ENCODE measurements at places on chromosomes 12 and 14.

DNA sequence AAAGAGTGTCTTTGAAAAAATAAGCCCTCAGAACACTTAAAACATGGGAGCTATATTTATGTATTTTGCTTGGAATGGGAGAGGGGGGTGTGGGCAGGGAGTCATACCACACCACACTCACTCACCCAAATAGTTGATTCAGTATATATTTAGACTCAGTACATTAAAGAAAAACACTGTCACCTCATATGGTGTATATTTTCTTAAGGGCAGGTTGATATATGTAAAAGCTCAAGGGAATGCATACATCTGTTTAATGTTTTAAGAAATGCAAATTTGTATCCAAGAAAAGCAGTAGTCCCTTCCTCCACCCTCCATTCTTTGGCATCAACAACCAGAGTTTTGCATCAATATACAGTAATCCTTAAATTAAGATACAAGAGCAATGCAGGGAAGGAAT lies 1.4 kb downstream of the NFYB start:
- no peak for DNase-seq

DNA sequence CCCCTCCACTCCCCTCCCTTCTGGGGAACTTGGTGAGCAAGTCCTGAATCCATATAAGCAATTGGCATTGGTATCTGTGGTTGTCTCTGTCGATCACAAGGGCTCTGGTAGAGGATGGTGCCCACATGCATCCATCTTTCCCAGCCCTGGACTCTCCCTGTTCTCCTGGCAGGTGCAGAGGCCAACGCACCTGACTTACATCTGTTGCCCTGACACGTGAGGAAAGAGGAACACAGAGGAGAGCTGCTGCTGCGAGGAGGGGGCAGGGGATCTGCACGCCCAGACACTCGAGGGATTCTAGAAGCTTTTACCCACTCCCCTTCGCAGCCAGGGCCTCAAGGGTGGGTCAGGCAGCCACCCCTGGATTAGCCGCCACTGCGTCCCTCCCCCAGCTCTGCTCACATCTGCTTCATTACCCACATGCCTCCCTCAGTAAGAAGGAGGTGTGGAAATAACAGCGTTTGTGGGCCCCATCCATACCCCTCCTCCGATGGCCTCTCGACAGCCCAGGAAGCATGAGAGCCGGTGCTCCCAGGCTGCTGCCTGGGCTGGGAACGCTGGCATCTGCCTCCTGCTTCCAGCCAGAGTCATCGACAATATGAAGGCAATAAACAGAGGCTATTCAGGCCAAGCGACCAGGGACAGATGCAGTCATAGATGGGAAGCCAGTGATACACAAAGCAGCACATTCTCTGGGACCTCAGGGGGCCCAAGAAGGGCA lies 56.5 kb downstream of the KDM2B start:
- no peak for DNase-seq

DNA sequence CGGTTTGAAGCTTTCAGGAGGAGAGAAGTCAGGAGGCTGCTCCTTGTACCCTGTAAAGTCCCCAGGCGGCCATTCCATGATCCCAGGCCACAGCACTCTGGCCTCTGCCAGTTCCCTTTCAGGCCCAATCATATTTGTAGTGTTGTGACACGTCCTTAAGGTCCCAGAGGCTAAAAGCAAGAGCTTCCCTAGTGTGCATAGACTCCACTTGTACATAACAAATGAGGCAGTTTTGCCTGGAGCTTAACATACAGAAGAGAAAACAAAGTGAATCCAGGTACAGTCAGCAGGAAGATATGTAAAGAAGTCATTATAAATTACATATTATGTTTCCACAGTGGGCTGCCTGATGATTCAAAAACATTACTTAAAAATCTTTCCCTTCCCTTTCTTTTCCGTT lies 81.1 kb upstream of the RPH3A start:
- no peak for DNase-seq

GRCh38 chr12:91455321-91455720 lies 272.7 kb upstream of the DCN start:
- no peak for DNase-seq

GRCh38 chr14:53325176-53325806 lies 172.2 kb upstream of the DDHD1 start:
- no peak for DNase-seq

DNA sequence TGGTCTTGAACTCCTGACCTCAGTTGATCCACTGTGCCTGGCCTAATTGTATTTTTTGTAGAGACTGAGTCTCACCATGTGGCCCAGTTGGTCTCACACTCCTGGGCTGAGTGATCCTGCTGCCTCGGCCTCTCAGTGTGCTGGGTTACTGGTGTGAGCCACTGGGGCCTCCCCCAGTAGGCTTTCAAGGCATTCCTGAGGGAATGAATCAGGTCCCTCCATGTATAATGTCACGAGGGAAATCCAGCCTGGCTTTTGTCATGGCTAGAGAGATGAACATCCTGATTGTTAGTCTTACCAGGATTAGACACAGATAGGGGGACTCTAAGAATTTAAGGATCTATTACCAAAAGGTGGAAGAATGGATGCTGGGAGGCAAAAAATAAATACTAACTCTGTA lies 51.9 kb downstream of the CPSF2 start:
- no peak for DNase-seq
